ENCODE measurements at places on chromosomes 2 and 18.
A peak's percentile ranks its signal among the peaks of the same experiment; 100 is the strongest.

DNA sequence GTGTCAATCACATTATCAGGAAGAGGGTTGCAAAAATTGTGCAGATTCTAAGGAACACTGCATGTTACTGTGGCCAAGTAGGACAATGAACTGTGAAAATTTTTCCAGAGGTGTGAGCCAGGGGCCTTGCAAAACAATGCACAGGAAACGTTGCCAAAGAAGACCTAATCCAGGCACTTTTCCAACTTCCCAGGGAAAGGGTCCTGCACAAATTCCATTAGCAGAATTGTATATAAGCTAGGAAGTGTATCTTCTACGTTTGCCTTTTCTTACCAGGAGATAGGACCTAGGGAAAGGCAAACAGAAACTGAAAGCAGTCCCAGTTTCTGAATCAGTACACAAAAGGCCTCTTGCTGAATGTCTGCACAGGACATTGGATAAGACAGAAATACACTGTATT, 1888.3 kb upstream of the CELF4 start:
- no peak for DNase-seq

DNA sequence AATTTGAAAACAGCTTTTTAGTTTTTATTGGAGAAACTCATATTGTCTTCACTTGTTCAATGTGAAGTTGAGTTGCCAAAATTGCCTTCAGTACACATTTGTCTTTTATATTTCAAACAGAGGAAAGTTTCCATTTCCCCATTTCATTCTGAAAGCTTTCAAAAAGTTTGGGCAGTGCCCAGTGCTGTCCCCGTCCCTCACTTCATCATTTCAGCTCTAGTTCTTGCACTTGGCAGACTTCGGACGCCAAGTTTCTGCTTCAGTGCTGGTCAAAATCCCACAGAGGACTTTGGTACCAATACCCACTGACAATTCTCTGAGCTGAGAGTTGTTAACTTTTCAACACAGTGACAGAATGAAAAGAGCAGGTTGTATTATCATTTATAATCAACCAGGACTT, 43.4 kb upstream of the AQP4 start:
- DNase-seq: no peak

DNA sequence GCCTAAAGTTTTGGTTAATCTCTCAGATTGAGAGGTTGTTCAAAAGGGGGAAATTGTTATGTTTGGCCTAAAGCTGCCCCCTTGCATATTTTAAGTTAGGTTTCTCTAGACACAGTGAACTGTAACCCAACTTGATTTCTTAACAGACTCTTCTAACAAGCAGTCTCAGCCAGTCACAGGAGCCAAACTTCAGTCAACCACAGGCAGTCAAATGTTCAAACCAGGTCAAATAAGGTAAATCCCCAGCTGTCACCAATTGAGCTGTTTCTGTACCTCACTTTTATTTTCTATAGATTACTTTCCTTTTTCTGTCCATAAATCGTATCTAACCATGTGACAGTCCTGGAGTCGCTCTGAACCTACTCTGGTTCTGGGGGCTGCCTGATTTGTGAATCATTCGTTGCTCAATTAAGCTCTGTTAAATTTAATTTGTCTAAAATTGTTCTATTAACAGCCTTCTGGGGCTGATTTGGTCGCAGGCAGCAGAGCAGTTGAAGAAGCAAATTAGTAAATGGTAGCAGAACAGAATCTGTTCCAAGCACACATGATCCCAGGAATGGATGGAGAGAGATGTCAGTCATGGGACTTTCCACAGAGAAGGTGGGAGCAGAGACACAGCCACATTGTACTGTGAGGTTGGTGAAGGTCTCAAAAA, 16.4 kb upstream of the NFU1 start:
- no peak for DNase-seq

DNA sequence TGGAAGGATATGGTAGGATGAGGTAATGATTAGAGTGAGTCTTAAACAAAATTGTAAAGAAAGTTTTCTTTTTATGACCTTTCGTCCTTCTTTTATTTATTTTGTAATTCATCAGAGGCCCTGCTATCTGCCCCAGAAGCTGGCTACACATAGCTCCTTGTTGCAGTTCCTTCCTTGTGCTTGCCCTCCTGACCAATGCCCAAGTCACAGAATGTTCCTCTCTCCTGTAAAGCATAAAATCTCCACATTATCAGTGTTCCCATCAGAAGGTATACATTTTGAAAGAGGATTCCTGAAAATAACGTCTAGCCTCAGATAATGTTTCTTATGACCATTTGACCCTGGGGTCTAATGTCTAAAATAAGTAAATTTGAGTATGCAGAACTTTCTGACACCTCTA, 78.3 kb downstream of the RND3 start:
- no peak for DNase-seq

- no peak for DNase-seq
These were observed 71.4 kb downstream of the HNMT start for GRCh38 chr2:138035608-138036217.

DNA sequence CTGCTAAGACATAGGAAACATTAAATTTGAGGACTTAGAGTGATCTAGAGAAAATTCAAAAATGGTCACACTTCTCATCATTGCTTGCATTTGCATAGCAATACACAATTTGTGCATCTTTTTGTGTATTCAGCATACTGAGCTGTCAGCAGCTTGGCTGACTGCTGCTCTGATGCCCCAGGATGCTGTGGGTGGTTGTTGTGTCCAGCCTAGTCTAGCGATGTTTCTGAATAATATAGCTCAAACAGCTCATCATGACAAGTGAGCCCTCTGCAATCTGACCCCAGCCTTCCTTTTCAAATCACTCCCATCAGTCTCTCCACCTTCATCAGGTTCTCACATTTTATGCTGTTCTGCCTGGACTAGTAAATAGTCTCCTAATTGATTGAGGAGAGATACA, 483.7 kb upstream of the SPHKAP start:
- peak; percentile 9 for DNase-seq

DNA sequence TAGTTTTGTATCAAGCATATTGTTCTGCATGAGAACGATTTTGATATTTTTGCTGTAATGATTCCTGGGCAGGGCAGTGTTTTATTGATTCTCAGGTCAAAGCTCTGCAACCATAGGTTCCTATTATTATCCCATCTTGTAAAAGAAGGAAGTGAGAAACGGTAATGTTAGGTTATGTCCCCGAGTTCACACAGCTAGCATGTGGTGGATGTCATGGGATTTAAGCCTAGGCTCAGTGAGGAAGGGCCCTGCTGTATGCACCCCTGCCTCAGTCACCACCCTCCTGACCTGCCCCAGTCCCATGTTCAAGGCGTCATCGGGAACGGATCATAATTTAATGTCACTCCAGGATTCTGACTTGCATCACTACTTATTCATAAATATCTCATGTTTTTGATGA, 10.7 kb downstream of the ACP1 start:
- peak; percentile 62 for DNase-seq

DNA sequence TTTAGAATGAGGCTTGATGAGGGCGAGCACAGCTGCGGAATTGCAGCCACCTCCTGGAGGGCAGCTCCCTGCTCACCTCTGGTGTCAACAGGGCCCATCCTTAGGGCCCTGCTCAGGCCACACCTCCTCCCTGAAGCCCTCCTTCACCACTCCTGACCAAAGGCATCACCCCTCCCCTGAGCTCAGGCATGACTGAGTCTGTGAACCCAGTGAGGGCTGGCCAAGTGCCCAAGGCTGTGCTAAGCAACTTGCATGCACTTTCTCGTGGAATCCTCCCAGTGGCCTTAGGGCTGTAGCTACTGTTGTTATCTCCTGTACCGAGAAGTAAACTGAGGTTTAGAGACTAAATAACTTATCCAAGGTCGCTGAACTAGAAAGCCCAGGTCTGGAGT, 101.7 kb downstream of the KLHL29 start:
- no peak for DNase-seq

DNA sequence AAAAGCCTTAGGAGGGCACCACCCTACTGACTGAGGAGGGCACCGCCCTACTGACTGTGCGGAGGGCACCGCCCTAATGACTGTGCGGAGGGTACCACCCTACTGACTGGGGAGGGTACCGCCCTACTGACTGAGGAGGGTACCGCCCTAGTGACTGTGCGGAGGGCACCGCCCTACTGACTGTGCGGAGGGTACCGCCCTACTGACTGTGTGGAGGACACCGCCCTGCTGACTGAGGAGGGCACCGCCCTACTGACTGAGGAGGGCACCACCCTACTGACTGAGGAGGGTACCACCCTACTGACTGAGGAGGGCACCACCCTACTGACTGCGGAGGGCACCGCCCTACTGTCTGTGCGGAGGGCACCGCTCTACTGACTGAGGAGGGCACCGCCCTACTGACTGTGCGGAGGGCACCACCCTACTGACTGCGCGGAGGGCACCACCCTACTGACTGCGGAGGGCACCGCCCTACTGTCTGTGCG, 150.2 kb upstream of the NFATC1 start:
- no peak for DNase-seq

GRCh38 chr2:190589008-190589407, 54.5 kb upstream of the NEMP2 start:
- no peak for DNase-seq

DNA sequence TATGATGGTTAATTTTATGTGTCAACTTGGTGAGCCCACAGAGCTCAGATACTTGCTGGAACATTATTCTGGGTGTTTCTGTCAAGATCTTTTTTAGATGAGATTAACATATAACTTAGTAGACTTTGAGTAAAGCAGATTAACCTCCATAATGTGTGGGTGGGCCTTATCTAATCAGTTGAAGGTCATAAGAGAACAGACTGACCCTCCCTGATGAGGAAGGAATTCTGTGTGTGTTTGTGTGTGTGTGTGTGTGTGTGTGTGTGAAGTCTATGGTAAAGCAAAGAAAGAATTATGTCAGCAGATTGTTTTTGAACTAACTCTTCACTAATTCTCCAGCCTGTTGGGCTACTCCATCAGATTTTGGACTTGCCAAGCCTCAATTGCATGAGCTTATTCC, 232.2 kb upstream of the MEX3C start:
- no peak for DNase-seq

GRCh38 chr2:136108463-136108862, 9.5 kb downstream of the CXCR4 start:
- DNase-seq: no peak

- DNase-seq: no peak
These were observed 67.4 kb upstream of the STAM2 start for GRCh38 chr2:152242787-152243472.

DNA sequence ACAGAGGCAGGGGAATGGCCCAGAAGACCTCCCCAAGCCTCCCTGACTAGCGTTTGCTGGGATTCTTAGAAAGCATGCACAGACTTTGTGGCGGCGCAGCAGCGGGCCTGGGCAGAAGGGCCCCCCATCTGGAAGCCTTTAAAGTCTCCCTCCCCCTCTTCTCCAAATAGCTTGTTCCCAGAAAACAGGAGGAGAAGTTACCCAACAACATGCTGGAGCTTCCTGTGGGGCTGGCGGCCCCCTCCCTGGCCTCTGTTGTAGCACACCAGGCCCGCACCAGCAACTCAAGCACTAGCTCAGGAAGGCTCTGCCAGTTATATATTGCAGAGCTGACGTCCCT, 334.8 kb downstream of the DYSF start:
- no peak for DNase-seq

- no peak for DNase-seq
These were observed 306.4 kb downstream of the LPIN1 start for GRCh38 chr2:12052796-12053195.

DNA sequence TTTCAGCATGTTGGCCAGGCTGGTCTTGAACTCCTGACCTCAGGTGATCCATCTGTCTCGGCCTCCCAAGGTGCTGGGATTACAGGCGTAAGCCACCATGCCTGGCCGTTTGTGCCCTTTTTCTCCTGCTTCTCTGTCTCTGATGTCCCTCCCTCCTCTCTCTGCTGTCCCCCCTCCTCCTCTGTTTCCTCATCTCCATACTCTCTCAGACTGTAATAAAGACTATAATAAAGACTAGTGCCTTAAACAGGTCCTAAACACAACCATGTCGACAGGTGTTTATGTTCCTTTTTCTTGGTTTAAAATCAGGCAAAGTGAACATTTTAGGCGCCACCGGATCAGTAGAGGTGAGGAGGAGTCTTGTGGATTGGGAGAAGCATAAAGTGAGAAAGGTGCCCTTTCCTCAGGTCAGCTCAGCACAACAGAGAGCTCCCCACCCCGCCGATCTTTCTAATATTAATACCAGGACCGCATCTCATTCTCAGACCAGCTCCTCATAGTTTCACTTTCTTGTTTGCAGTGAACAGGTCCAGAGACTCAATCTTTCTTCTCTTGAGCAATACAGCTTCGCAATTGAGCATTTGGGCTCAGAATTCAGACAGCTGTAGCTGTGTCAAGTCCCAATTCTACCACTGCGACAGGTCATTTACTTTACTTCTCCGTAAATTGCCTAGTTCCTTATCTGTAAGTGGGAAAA, 23.7 kb downstream of the TIMM21 start:
- no peak for DNase-seq

GRCh38 chr2:226794196-226794661, 5.4 kb downstream of the IRS1 start:
- DNase-seq: no peak

- DNase-seq: peak; percentile 86
These were observed 572 bp upstream of the ZNF516 start for GRCh38 chr18:76495435-76496193.

DNA sequence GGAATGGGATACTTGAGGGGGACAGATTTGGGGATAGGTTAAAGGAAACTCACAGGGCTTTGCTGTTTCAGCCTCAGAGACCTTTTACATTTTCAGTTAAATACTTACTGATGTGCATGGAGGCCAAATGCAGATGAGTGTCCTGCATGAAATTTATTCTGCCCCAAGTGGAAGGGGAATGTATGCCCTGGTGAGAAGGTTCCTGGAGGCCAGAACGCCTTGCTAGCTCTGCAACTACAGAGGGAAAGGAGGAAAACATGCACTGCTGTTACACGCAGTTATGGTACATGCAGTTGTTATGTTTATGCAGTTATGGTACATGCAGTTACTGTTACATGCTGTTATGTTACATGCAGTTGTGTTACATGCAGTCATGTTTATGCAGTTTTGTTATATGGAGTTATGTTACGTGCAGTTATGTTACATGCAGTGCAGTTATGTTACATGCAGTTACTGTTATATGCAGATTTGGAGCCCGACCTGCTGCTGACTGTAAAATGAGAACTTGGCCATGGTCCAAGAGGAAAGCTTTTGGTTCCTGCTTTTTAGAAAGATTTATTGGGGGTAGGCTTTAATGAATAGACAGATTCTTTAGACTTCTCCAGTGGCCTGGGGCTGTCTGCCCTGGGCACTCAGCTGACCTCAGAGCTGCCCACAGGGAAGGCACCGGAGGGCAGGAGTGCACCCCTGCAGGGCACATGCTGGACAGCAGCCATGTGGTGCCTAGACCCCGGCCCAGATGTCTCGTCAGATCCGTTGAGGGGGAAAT, 84.1 kb downstream of the LDLRAD4 start:
- DNase-seq: peak; percentile 72

GRCh38 chr2:64874593-64874992, 114.6 kb upstream of the SLC1A4 start:
- DNase-seq: no peak

- peak; percentile 83 for DNase-seq
These were observed 298.9 kb downstream of the DSEL start for GRCh38 chr18:67217551-67218166.

- DNase-seq: no peak
These were observed 155.3 kb upstream of the SIX3 start for GRCh38 chr2:44786045-44786816.
